Fibroblast of villous mesenchyme (primary cell): ENCODE measurements at places on chromosomes 1 and 21. TPM values are rescaled to one million over a fixed set of nuclear protein-coding genes. Genes with fewer than 3 reads are reported as not detected.

TMPRSS15 gene
- not detected in 2 replicates for total RNA-seq

KCNJ15 gene
- total RNA-seq, result under 0.01 TPM in 2 replicates

RSPH1 gene
- total RNA-seq, result not detected in 2 replicates

KRTAP12-2 gene
- total RNA-seq, result not detected in 2 replicates

ACP6 gene
- total RNA-seq, result 4.8 and 6.0 TPM in 2 replicates
